ENCODE measurements at places on chromosomes 5 and 9.

GRCh38 chr5:175470781-175471180 lies 7.6 kb upstream of the SFXN1 start:
- H3K27ac ChIP-seq, result no peak overlapping the region
- H3K4me1 ChIP-seq, result peaks cover 2% of the 10 kb centered on the region
- DNase-seq, result no peak
- peaks cover 10% of the 10 kb centered on the region for H3K27me3 ChIP-seq
- no peak overlapping the region for H3K4me3 ChIP-seq
- H3K36me3 ChIP-seq, result no peaks in the 10 kb centered on the region

DNA sequence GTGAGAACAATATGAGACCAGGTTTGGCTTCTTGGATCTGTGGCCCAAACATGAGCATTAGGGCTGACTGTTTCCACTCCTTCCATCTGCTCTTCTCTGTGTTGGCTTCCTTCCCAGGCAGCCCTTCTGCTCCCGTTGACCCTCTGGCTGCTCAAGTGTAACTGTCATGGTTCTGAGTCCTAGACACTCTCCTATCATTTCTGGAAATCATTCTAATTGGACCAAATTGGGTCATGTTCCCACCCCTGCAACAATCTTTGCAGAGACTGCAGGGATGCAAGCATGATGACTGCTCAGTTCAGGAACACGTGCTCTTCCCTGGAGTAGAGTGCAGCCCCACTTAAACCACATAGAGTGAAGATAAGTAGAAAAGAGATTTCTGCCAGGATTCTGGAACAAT lies 741.4 kb downstream of the TAF11L14 start:
- no peaks in the 10 kb centered on the region for H3K27me3 ChIP-seq
- H3K36me3 ChIP-seq, result no peaks in the 10 kb centered on the region
- no peaks in the 10 kb centered on the region for H3K4me1 ChIP-seq

DNA sequence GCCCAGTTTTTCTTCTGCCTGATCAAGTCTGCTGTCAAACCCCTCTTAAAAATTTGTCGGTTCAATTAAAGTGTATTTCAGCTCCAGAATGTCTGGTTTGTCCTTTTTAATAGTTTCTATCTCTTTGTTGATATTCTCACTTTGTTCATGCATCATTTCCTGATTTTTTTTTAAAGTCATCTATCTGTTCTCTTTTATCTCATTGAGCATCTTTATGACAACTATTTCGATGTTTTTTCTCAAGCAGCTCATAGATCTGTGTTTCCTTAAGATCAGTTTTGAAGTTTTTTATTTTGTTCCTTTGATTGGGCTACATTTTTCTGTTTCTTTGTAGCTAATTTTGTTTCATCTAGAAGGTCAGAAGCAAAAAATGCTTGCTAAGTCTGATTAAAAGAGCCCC lies 53.7 kb downstream of the FGD3 start:
- peaks cover 14% of the 10 kb centered on the region for H3K27me3 ChIP-seq
- H3K4me1 ChIP-seq, result peaks cover 10% of the 10 kb centered on the region
- H3K27ac ChIP-seq, result no peak overlapping the region
- peaks cover 50% of the 10 kb centered on the region for H3K36me3 ChIP-seq
- no peak for DNase-seq

DNA sequence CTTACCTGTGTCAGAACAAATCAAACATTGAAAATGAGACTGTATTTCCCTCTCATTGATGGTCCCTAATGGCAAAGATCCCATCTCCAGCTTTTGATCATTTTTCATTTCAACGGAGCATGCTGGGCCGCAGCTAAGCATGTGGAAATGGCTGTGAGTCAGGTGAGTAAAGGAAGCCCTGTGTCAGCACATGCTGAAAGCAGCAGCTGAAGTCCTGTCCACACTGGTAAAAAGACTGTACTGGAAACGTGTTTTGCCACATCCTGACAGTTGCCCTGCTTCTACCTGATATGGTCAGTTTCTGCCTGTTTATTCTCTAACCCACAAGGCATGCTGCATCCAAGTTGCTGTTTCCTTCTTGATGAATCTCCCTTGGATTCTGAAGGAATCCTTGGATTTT lies 330.1 kb downstream of the EFNA5 start:
- peaks cover 16% of the 10 kb centered on the region for H3K36me3 ChIP-seq
- H3K27me3 ChIP-seq, result no peaks in the 10 kb centered on the region
- no peak for DNase-seq
- no peak overlapping the region for H3K27ac ChIP-seq
- no peak overlapping the region for H3K4me3 ChIP-seq
- peaks cover 12% of the 10 kb centered on the region for H3K4me1 ChIP-seq

DNA sequence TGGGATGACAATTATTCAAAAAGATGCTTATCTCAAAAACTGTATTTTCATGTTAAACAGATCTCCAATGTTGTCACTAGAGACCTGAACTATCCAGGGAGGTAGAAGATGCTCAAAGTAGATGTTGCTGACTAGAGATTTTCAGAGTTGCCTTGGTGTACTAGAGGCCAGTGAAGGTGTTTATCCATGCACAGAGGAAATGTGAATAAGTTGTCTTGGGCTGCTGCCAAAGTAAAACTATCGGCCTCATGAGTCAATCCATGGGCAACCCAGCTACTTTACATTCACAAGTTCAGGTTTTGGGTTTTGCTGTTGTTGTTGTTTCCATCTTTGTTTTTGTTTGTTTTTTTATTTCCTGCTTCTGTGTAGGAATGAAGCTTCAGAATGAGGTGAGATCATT lies 141.1 kb upstream of the RANBP3L start:
- peaks cover 47% of the 10 kb centered on the region for H3K4me1 ChIP-seq
- 0 out of 2 replicates have a peak, but pooled peaks cover 2% of the 10 kb centered on the region for H3K36me3 ChIP-seq
- H3K27me3 ChIP-seq, result no peaks in the 10 kb centered on the region
- DNase-seq, result no peak
- peak overlapping the region; percentile 87 for H3K27ac ChIP-seq

DNA sequence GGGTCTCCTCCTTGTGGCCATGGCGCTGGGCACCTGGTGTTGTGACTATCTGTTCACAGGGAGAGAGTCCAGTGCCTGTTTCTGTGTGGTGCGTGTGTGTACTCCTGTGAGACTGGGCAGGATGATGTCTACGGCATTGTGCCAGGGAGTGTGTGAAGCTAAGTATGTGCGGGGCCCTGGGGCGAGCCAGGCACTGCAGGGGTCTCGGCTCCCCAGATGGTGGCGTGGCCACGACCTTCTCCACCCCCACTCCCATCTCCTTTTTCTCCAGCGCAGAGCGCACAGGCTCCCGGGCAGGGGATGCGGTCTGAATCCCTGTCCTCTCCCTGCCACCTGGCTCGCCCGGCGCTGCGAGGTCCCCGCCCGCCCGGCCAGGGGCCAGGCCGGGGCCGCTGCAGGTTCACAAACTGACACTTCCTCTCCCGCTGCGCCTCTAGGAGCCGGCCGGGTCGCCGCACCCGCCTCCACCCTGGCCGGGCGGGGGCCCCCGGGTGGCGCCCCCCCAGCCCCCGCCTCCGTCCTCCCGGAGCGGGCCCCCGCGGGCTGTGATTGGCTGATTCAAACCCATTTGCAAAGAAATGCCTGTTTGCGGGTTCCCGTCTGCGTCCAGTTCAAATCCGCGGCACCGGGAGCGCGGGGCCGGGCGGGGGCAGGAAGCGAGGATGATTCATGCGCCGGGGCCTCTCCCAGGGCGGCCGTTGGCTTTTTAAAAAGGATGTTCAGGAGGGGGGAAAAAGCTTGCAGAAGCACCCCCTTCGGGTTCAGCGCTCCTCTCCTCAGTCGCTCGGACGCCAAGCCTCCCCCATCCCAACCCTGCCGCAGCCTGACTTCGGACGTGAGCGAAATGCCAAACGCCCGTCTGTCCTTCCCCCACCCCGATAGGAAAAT lies 790 bp downstream of the PHF19 start:
- peak; percentile 73 for DNase-seq
- peaks cover 12% of the 10 kb centered on the region for H3K27me3 ChIP-seq
- H3K36me3 ChIP-seq, result peaks cover 8% of the 10 kb centered on the region
- H3K4me1 ChIP-seq, result peaks cover 61% of the 10 kb centered on the region
- H3K4me3 ChIP-seq, result peak overlapping the region; percentile 62

DNA sequence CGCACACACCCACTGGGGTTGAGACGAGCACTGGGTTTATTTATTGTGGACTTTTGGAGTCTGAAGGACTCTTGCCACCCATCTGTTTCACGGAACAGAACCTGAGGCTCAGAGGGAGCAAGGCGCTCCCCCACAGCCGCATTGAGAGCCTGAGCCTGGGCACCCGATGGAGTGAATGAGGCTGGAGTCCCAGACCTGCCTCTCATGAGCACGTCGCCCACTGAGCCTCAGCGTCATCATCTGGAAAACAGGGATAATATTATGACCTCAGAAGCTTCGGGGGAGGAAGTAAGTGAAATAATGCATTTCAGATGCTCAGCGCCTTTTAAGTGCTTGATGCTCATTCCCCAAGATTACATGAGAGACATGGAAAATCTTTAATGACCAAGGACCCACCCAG lies 5.5 kb downstream of the NEK6 start:
- peaks cover 43% of the 10 kb centered on the region for H3K4me1 ChIP-seq
- no peaks in the 10 kb centered on the region for H3K36me3 ChIP-seq
- peak overlapping the region; percentile 79 for H3K27ac ChIP-seq
- peaks cover 2% of the 10 kb centered on the region for H3K27me3 ChIP-seq

DNA sequence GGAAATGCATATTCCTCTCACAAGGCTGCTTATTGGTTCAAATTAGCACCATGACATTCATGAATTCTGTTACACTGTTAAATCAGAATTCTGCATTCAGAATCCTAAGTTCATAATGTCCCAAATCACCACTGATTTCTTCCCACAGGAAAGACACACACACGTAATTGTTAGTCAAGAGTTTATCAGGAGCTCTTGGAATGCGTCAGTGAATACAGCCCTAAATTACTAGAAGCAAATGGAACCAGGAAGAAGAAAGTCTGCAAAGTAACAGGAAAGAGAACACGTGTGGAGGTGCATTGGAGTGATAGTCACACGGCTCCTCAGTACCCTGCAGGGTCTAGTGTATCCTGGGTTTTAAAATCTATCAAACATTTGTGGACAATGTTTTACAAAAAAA lies 110.2 kb downstream of the ANXA2R start:
- H3K4me1 ChIP-seq, result no peaks in the 10 kb centered on the region
- H3K4me3 ChIP-seq, result no peak overlapping the region
- no peak overlapping the region for H3K27ac ChIP-seq
- H3K36me3 ChIP-seq, result peaks cover 18% of the 10 kb centered on the region

- H3K36me3 ChIP-seq, result peaks cover 23% of the 10 kb centered on the region
- H3K4me1 ChIP-seq, result no peaks in the 10 kb centered on the region
- H3K27ac ChIP-seq, result no peak overlapping the region
- no peaks in the 10 kb centered on the region for H3K27me3 ChIP-seq
- H3K4me3 ChIP-seq, result no peak overlapping the region
- no peak for DNase-seq
Observed at GRCh38 chr5:63860379-63860778, 101.9 kb downstream of the HTR1A start.

DNA sequence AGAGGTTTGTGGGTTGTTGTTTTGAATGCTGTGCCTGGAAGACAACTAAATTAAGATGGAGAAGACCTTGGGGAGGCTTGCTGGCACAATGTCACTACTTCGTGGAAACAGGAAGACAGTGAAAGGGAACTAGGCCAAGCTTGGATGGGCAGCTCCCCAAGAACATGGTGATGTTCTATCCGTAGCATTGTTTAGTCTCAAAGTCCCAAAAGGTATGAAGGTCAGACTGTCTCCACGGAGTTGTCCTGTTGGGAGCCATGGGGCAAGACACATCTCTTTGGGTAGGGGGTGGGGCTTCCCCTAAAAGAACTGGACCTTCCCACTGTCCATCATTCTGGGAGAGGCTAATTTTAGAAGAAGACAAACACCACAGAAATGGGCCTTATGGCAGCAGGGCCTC lies 140.5 kb downstream of the ENTREP1 start:
- no peak overlapping the region for H3K4me3 ChIP-seq
- H3K4me1 ChIP-seq, result peaks cover 15% of the 10 kb centered on the region
- DNase-seq, result no peak
- no peak overlapping the region for H3K27ac ChIP-seq
- no peaks in the 10 kb centered on the region for H3K36me3 ChIP-seq
- no peaks in the 10 kb centered on the region for H3K27me3 ChIP-seq

DNA sequence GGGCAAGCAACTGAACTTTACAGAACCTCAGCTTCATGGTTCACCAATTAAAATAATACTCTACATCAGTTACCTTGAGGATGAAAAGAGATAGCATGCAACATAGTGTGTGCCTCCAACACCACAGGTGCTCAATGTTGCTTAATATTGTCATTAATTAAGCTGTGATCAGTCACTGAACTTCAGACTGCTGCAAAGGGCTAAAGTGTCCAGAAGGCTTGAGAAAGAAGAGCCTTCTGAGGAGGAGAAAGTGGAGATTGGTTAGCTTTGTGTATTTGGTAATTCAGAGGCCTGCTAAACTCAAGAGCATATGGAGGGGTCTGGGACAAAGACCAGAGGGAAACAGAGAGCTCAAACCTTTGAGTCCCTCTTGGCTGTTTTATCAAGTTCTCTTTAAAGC lies 66.3 kb upstream of the SELENOP start:
- DNase-seq, result no peak
- no peak overlapping the region for H3K4me3 ChIP-seq
- no peak overlapping the region for H3K27ac ChIP-seq
- peaks cover 1% of the 10 kb centered on the region for H3K27me3 ChIP-seq
- no peaks in the 10 kb centered on the region for H3K36me3 ChIP-seq

- DNase-seq, result no peak
- H3K27ac ChIP-seq, result no peak overlapping the region
- peaks cover 18% of the 10 kb centered on the region for H3K4me1 ChIP-seq
- no peaks in the 10 kb centered on the region for H3K36me3 ChIP-seq
Observed at GRCh38 chr5:15424769-15425168, 75.2 kb upstream of the FBXL7 start.

DNA sequence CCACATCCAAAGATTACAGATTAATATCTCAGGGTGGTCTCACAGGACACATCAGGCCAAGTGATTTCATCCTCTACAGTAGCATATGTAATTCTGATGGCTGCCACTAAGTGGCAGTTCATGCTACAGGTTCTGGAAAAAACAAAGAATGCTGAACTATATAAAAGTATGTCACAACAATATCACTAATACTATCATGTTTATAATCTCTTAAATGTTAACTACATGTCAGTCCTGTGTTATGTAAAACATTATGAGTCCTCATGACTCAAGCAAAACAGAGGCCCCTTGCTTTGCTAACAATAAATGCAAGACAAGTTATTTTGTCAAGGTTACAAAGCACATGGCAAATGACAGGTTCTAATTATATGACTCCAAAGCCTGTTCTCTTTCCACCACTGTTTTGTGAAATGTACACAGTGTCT lies 233.2 kb downstream of the FBXL17 start:
- no peaks in the 10 kb centered on the region for H3K4me1 ChIP-seq
- no peak overlapping the region for H3K27ac ChIP-seq
- H3K4me3 ChIP-seq, result no peak overlapping the region
- DNase-seq, result no peak

DNA sequence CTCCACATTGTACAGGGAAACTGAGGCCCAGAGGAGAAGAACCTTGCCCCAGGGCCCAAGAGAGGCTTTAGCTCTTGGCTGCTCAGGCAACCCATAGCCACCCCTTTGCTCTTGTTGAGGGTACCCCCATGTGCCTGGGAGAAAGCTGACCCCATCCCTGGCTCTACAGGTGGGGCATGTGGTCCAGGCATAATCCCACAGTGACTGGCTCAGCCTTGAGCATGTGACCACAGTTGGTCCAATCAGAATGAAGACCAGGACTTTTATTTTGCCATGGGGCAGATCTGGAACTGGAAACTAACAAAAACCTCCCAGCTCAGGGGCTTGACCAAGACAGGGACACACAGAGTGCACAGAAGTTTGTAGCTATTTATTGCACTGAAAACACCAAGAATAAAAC lies 29.3 kb downstream of the SLC6A7 start:
- no peak overlapping the region for H3K27ac ChIP-seq
- DNase-seq, result no peak
- H3K4me1 ChIP-seq, result no peaks in the 10 kb centered on the region
- H3K27me3 ChIP-seq, result peaks cover 9% of the 10 kb centered on the region
- no peak overlapping the region for H3K4me3 ChIP-seq

GRCh38 chr9:82196622-82197441 lies 208.3 kb downstream of the SPATA31D1 start:
- DNase-seq, result no peak
- no peaks in the 10 kb centered on the region for H3K27me3 ChIP-seq
- peaks cover 33% of the 10 kb centered on the region for H3K4me1 ChIP-seq

Measured in WTC11 (cell line).